ENCODE measurements at places on chromosomes 16 and 17.

DNA sequence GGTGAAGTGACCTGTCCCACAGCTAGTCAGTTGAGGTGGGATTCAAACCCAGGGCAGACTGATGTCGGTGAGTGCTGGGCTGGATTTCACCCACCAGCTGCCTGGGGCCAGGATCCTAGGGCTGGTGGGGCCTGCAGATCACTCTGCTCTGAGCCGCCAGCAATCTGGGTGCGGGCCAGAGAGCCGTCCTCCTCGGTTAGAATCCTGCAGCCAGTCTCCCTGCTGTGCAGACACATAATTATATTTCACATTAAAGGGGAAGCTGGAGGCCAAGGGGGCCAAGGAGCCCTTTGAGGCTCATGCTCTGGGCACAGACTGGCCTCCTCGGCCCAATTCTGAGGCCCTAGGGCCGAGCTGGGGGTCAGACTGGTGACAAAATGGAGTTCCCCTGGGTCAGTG is 996 bp upstream of the KCNJ12 start:
- no peak overlapping the region for H3K27ac ChIP-seq
- no peak for DNase-seq
- H3K36me3 ChIP-seq = no peaks in the 10 kb centered on the region
- peaks cover 13% of the 10 kb centered on the region for H3K4me1 ChIP-seq
- no peak overlapping the region for H3K4me3 ChIP-seq

GRCh38 chr17:56424543-56425044 is 168.9 kb upstream of the NOG start:
- no peaks in the 10 kb centered on the region for H3K4me1 ChIP-seq
- no peak overlapping the region for H3K4me3 ChIP-seq
- H3K27ac ChIP-seq = no peak overlapping the region
- H3K27me3 ChIP-seq = peaks cover 8% of the 10 kb centered on the region
- no peak for DNase-seq

DNA sequence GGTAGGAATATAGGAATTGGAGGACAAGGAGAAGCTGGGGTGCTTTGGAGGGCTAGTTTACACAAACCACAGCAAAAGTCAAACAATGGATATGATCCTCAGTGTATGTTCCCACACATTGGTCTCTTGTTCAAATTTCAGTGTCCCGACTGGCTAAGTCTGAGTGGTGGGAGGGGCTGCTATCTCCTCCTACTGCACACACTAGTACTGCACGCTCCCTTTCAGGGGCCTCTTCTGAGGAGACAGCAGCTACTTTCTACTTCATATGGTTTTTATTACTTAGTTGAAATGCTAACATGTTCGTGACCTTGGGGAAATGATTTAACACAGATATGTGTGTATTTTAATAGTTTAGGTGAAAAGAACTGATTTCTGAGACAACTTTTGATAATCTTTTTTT is 18.8 kb upstream of the KRT10 start:
- no peak overlapping the region for H3K4me3 ChIP-seq
- no peak overlapping the region for H3K27ac ChIP-seq
- peaks cover 4% of the 10 kb centered on the region for H3K36me3 ChIP-seq
- DNase-seq = no peak

DNA sequence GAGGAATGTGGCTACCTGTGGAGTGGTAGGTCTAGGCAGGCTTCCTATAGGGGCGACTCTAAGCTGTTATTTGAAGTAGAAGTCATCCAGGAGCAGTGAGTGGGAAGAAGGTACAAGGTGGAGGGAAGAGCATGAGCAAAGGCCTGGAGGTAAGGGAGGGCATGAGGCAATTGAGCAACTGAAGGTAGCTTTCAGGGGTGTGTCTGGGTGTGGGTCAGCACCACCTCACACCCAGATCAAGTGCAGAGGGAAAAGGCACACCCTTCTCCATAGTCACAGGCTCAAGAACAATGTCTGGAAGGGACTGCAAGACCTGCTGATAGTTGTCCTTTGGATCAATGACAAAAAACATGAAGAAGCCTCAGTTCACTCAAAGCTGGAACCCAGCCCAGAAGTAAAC is 46.5 kb upstream of the IRX6 start:
- no peak overlapping the region for H3K4me3 ChIP-seq
- DNase-seq = no peak
- H3K27ac ChIP-seq = no peak overlapping the region
- no peaks in the 10 kb centered on the region for H3K36me3 ChIP-seq

- peaks cover 66% of the 10 kb centered on the region for H3K27me3 ChIP-seq
- H3K4me1 ChIP-seq = peaks cover 12% of the 10 kb centered on the region
- DNase-seq = no peak
- H3K36me3 ChIP-seq = no peaks in the 10 kb centered on the region
These were observed 1.3 kb downstream of the GNAO1 start for GRCh38 chr16:56192635-56192945.

DNA sequence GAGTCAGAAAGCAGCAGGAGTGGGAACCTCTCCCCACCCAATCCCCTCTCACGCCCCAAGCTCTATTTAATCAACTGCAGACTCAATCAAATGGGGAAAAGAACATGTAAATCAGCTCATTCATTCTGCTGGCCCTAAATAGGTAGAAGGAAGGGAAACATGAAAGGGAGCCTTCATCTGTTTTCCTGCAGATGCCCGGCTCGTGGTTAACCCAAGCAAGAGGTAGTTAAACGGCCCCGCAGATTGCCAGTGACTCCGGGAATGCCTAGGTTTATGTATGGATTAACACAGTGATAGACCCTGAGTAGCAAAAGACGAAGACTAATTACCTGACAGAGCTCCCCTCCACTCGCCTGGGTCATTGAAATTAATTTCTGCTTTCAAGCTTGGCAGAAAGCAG is 542.0 kb downstream of the WWOX start:
- H3K36me3 ChIP-seq = peaks cover 1% of the 10 kb centered on the region
- DNase-seq = no peak

GRCh38 chr17:17121162-17121561 is 78.9 kb downstream of the MPRIP start:
- no peak overlapping the region for H3K4me3 ChIP-seq
- H3K4me1 ChIP-seq = peaks cover 64% of the 10 kb centered on the region
- H3K27me3 ChIP-seq = no peaks in the 10 kb centered on the region
- no peak overlapping the region for H3K27ac ChIP-seq
- no peaks in the 10 kb centered on the region for H3K36me3 ChIP-seq
